GM23338 (cell line): ENCODE measurements at places on chromosomes 7 and 10.
A peak's percentile ranks its signal among the peaks of the same experiment; 100 is the strongest.

GRCh38 chr10:115937768-115938056, 335.3 kb downstream of the GFRA1 start:
- no peak overlapping the region for H3K4me3 ChIP-seq
- DNase-seq = no peak
- peaks cover 16% of the 10 kb centered on the region; the same call in 1 of the 2 replicates for H3K4me1 ChIP-seq
- no peaks in the 10 kb centered on the region for H3K27me3 ChIP-seq
- no peak overlapping the region for H3K27ac ChIP-seq

DNA sequence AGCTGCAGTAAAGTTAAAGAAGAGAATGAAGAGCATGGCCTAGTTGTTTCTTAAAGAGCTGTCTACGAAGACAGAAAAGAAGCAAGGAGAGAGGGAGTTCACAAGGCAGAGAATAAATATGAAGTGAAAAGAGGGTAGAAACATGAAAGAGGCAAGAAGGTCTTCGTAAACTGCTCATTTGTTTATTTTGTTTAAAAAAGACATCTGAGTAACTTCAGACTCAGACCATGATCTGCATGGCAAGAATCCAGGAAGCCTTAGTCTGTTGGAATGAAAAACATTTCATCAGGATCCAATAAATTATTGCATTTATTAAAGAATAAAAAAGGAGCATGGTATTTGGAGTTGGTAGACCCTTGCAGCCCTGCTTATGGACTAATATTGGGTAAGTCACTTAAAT, 151.1 kb downstream of the SEM1 start:
- no peak for DNase-seq
- H3K36me3 ChIP-seq = no peaks in the 10 kb centered on the region
- H3K27me3 ChIP-seq = no peaks in the 10 kb centered on the region
- no peak overlapping the region for H3K27ac ChIP-seq
- no peak overlapping the region for H3K4me3 ChIP-seq

GRCh38 chr10:102452672-102453340, 1.5 kb upstream of the C10orf95 start:
- H3K4me3 ChIP-seq = no peak overlapping the region
- peaks cover 12% of the 10 kb centered on the region for H3K36me3 ChIP-seq
- peaks cover 51% of the 10 kb centered on the region for H3K4me1 ChIP-seq
- peak overlapping the region; percentile 86; the same call in 1 of the 2 replicates for H3K27ac ChIP-seq
- H3K27me3 ChIP-seq = no peaks in the 10 kb centered on the region

DNA sequence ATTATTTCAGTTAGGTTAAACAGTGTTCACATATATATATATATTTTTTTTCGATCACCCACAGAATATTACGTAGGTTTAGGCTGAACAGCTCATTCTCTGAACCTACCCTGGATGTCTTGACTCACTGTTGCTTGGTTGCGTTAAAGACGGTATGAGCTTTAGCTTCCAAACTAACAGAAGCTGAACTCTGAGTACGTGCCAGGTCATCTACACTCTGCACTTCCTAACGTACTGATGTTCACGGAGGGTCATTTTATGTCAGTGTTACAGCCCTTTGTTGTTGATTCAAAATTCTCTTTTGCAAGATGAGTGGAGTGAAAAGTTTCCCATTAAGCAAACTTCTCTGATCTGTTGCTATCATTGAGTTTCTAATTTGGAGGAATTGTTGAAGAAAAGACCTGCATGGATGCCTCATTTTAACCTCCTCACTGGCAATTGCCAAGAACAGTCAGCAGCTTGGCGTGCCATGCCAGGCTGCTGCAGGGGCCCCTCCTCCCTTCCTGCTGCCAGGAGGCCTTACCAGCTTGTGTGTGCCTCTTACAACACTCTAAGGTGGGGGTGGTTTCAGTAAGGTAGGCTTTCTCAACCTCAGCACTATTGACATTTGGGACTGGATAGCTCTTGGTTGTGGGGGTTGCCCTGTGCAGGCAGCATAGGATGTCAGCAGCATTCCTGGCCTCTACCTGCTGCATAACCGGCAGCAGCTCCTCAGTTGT, 44.3 kb downstream of the INSYN2A start:
- no peaks in the 10 kb centered on the region for H3K36me3 ChIP-seq
- no peak overlapping the region for H3K27ac ChIP-seq
- no peaks in the 10 kb centered on the region for H3K27me3 ChIP-seq
- peak; percentile 25 for DNase-seq

GRCh38 chr7:20541608-20542349, 73.7 kb upstream of the ABCB5 start:
- no peaks in the 10 kb centered on the region for H3K36me3 ChIP-seq
- H3K27me3 ChIP-seq = no peaks in the 10 kb centered on the region
- peaks cover 16% of the 10 kb centered on the region for H3K4me1 ChIP-seq
- no peak overlapping the region for H3K27ac ChIP-seq

GRCh38 chr7:94374721-94375566, 19.8 kb upstream of the COL1A2 start:
- no peaks in the 10 kb centered on the region for H3K36me3 ChIP-seq
- peaks cover 17% of the 10 kb centered on the region for H3K4me1 ChIP-seq

DNA sequence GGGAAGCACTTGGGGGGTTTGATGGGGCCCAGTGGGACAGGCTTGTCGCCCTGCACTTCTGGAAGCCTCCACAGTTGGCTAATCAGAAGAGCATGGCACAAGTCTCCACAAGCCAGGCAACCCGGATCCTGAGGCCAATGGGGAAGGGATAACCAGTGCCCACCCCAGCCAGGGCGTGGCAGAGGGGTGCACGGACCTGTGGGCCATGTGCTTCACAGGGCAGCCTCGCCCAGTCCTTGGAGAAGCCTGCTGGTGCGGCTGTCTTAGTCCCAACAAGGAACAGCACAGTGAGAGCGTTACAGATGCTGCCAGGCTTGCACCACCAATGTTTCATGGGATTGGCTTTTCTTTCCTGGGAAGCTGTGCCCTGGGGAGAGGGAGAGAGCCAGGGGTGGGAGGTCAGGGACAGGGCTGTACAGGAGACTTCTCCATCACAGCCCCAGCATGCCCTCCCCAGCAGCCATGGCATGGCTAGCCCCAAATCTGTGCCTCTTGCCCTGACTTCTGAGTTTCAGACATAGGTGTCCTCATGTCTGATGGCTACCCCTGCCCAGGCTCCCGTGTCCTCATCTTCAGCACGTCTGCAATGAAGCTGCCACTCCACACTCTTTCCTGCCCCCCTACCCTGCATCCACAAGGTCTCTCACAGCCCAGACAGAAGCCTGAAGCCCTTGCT, 116.0 kb downstream of the PTPN20 start:
- H3K36me3 ChIP-seq = no peaks in the 10 kb centered on the region
- H3K27ac ChIP-seq = no peak overlapping the region
- DNase-seq = no peak
- H3K4me3 ChIP-seq = no peak overlapping the region

GRCh38 chr10:97499561-97500296, 1.0 kb downstream of the UBTD1 start:
- peak; percentile 35 for DNase-seq
- H3K36me3 ChIP-seq = no peaks in the 10 kb centered on the region

DNA sequence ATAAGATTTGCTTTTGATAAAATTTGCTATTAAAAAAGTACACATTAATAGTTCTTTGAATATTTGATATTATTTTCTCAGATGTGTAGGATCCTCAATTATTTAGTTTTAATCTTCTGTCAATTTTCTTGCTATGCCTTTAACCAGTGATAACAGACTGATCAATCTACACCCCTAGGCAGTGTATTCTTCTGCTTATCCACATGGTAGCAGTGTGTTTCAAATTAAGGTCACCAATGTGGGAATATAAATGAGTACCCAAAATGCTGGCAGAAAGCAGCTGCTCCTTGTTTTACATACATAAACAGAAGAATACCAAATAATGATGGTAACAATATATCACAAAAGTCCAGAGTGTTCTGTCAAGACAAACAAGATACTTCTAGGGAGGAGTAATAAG, 87.0 kb downstream of the SKAP2 start:
- no peak overlapping the region for H3K27ac ChIP-seq
- peaks cover 22% of the 10 kb centered on the region for H3K4me1 ChIP-seq
- no peaks in the 10 kb centered on the region for H3K27me3 ChIP-seq
- DNase-seq = peak; percentile 24

DNA sequence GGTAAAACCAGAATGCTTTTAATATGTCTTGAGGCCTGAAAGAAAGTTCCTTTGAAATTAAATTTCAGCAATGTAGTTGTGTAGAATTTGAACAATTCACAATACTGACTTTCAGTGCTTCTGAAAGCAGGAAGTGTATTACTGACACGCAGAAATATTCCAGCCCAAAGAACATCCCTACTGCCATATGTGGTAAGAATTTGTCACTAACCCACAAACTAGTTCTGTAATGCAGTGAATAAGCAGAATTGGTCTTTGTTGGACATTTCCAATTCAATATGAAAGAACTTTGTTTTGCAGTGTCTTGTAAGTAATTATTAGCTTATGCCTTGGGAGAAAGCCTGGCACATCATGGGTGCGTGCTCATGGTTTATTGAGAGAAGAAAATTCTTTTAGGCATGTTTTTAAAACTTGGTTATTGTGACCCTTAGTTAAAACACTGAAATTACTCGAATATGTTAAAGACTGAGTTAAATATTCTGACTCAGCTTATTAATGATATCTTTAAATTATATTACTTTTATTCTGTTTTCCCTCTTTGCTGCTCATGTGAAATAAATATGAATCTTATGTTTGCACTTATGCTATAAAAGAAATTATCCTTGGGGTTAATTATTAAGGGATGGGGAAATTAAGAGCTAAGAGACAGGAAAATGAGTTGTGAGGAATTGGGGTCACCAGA, 33.4 kb downstream of the PTPN12 start:
- H3K27me3 ChIP-seq = no peaks in the 10 kb centered on the region
- H3K4me3 ChIP-seq = no peak overlapping the region
- DNase-seq = no peak
- peaks cover 30% of the 10 kb centered on the region for H3K4me1 ChIP-seq

- H3K27me3 ChIP-seq = no peaks in the 10 kb centered on the region
- H3K4me1 ChIP-seq = no peaks in the 10 kb centered on the region
- no peak overlapping the region for H3K4me3 ChIP-seq
- H3K36me3 ChIP-seq = no peaks in the 10 kb centered on the region
Observed at GRCh38 chr10:85317827-85318226, 989.4 kb downstream of the CCSER2 start.

GRCh38 chr7:37666026-37666799, 17.4 kb upstream of the GPR141 start:
- DNase-seq = no peak
- H3K4me1 ChIP-seq = peaks cover 34% of the 10 kb centered on the region
- H3K27ac ChIP-seq = no peak overlapping the region
- H3K27me3 ChIP-seq = no peaks in the 10 kb centered on the region

GRCh38 chr10:46560952-46561351, 4.5 kb upstream of the GPRIN2 start:
- no peak for DNase-seq
- H3K27ac ChIP-seq = no peak overlapping the region
- no peaks in the 10 kb centered on the region; the same call in 1 of the 2 replicates for H3K36me3 ChIP-seq
- H3K4me1 ChIP-seq = peaks cover 6% of the 10 kb centered on the region; the same call in 1 of the 2 replicates
- peaks cover 16% of the 10 kb centered on the region for H3K27me3 ChIP-seq
- H3K4me3 ChIP-seq = no peak overlapping the region

DNA sequence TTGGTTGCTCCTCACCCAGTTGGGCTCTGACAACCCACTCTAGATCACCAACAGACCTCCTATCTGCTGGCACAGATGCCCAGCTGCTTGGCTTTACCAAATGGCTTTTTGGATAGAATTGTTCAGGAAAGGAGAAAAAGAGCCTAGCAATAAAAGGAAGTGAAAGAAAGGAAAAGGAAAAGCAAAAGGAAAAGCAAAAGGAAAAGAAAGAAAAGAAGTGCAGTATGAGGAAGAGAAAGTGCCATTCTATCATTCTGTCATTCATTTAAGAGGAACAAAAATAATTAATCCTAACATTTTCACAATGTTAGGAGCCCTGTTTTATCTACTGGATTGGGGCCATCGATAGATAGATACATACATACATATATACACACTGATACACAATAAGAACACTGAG, 353.6 kb downstream of the THSD7A start:
- no peaks in the 10 kb centered on the region for H3K36me3 ChIP-seq
- H3K27me3 ChIP-seq = no peaks in the 10 kb centered on the region
- no peak for DNase-seq

- no peaks in the 10 kb centered on the region for H3K4me1 ChIP-seq
- 0 out of 2 replicates have a peak, but pooled peaks cover 3% of the 10 kb centered on the region for H3K27me3 ChIP-seq
- peak overlapping the region; percentile 75 for H3K4me3 ChIP-seq
- no peaks in the 10 kb centered on the region for H3K36me3 ChIP-seq
Observed at GRCh38 chr10:116627386-116627933, 6.7 kb downstream of the PNLIPRP2 start.

DNA sequence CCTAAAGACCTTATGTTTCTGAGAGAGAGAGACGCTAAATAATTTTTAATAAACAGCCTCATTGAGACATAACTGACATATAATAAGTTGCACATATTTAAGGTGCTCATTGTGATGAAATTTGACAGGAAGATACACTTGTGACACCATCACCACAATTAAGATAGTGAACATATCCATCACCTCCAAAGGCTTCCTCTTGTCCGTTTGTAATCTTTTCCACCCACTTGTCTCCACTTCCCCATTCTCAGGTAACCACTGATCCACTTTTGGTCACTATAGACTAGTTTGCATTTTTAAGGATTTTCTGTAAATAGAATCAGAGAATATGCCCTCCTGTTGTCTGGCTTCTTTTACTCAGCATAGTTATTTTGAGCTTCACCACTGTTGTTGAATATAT, 195.1 kb upstream of the WDR11 start:
- no peaks in the 10 kb centered on the region for H3K4me1 ChIP-seq
- H3K27me3 ChIP-seq = no peaks in the 10 kb centered on the region
- H3K27ac ChIP-seq = no peak overlapping the region
- H3K36me3 ChIP-seq = no peaks in the 10 kb centered on the region
- H3K4me3 ChIP-seq = no peak overlapping the region

DNA sequence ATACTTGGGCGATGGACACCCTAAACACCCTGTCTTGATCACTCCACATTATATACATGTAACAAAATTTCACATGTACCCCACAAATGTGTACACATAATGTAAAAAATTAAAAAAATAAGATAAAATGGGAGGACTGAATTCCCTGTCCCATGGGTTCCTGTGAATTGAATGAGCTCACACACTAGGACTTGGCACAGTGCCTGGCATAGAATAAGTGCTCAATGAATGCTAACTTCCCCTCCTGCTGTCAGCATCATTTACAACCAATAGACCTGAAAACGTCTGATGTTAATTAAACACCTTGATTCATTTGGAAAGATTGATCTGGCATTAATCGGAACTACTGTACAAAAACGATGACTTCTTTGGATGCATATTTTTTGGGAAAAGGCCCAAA, 117.3 kb upstream of the ZNF438 start:
- H3K27me3 ChIP-seq = no peaks in the 10 kb centered on the region
- H3K27ac ChIP-seq = no peak overlapping the region
- no peak for DNase-seq
- H3K4me3 ChIP-seq = no peak overlapping the region

DNA sequence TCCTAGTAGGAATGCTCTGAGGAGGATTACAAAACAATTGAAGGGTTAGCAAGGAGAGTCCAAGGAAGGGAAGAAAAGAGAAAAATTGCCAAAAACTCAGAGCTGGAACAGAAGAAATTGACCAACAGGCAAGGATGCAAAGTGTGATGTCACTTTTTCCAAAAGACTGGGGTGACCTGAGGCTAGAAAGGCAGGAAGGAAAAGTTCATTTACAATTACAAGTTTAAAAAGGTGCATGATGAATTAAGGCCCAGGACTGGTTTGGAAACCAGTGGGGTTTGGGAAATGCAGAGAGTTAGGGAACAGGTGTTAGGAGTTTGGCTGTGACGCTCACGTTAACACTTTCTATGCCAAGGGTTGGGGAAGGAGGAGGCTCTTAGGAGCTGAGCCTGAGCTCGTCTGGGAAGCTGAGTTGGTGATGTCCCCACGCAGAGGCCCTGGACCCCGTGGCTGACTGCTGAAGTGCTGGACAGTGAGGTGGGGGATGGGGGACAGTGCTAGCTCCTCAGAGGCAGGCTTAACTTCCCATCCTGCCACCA, 92.6 kb upstream of the PODXL start:
- no peaks in the 10 kb centered on the region for H3K27me3 ChIP-seq
- no peak overlapping the region for H3K4me3 ChIP-seq
- peak overlapping the region; percentile 40; the same call in 1 of the 2 replicates for H3K27ac ChIP-seq
- no peaks in the 10 kb centered on the region for H3K36me3 ChIP-seq
- H3K4me1 ChIP-seq = peaks cover 45% of the 10 kb centered on the region
